Naive thymus-derived CD8-positive, alpha-beta T cell (primary cell): ENCODE measurements at places on chromosomes 4 and X. TPM values are rescaled to one million over a fixed set of nuclear protein-coding genes. Genes with fewer than 3 reads are reported as not detected.
A peak's percentile ranks its signal among the peaks of the same experiment; 100 is the strongest.

The DDIT4L gene
- polyA plus RNA-seq, result 0.30 TPM

The HTRA3 gene
- polyA plus RNA-seq, result not detected

The RAI2 gene
- 1.1 TPM for polyA plus RNA-seq

The ARHGAP36 gene
- polyA plus RNA-seq, result not detected

The SH3BGRL gene
- 162 TPM for polyA plus RNA-seq

The CYSLTR1 gene
- polyA plus RNA-seq, result 0.85 TPM

The ARMCX2 gene
- polyA plus RNA-seq, result 2.4 TPM

The CXCL5 gene
- polyA plus RNA-seq, result not detected

The PPP4R3C gene
- not detected for polyA plus RNA-seq

DNA sequence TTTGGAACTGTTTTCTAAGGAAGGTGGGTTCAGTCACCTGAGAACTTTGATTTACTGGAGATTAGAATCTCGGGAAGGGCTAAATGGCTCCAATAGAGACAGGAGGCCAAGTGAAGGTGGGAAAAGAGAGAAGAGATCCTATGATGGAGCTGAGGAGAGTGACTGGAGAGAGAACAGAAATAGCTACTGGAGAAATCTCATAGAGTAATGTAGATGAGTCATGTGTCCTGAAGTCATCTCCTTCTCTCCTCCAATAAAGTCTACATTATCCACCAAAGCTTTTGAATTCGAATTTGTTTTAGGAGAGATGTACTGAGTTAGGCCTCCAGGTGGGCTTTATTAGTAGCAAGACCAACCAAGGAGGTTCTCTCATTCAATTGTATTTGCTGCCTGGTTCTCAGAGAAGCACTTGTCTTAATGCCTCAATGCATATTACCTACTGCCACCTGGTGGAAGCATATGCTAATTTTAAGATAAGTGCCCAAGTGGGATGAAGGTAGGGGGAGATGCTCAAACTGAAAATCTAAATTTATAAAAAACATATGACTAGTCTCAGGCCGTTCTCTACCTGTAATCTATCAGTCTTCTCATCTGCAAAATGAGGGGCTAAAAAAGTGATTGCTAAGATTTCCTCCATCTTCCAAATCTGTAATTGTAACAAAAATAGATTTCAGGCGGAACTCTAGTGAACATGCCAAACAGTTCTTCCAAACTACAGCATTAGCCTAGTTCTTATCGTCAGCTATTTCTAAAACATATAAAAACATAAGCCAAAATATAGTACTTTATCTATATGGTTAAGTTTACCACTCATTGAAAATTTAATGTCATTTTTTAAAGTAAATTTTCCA, 24.4 kb downstream of the TXK start:
- DNase-seq, result peak; percentile 46

DNA sequence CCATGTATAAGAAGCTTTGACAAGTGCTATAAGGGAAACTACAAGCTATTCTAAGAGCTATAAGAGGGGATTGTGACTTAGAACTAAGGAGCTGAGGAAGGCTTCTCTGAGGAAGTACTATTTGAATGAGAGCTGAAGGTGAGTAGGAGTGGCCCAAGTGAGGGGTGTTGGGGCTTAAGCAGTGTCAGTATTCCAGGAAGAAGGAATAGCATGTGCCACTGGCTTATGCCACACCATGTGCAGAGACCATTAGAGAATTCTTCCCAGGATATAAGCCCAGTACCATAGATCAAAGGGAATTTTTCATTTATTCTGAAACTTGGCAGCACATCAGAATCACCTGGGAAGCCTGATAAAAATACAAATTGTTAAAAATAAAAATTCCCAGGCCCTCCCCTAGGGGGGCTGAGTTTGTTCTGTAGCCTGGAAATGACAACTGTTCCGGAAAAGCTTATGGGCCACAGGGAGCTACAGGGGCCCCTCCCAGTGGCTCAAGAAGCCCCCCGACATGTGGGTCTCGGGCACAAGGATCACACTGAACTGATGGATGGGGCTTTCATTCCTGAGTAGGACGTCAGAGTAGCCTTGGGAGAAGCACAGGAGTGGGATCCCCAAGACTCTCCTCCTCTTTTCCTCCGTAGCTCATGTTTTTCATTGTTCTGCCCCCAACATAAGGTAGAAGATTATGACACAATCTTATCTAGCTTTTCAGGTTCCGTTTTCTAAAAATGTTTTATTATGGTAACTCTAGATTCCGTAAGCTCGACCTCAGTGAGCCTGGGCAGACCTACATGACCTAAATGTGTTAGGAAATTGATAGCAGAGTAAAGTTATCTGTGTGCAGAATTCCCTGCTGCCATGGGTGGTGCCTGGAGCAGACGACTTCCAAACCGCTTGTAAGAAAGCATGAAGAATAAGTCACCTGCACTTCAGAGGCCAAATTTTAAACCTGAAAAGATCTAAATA, 119.3 kb downstream of the AFF1 start:
- DNase-seq, result no peak

DNA sequence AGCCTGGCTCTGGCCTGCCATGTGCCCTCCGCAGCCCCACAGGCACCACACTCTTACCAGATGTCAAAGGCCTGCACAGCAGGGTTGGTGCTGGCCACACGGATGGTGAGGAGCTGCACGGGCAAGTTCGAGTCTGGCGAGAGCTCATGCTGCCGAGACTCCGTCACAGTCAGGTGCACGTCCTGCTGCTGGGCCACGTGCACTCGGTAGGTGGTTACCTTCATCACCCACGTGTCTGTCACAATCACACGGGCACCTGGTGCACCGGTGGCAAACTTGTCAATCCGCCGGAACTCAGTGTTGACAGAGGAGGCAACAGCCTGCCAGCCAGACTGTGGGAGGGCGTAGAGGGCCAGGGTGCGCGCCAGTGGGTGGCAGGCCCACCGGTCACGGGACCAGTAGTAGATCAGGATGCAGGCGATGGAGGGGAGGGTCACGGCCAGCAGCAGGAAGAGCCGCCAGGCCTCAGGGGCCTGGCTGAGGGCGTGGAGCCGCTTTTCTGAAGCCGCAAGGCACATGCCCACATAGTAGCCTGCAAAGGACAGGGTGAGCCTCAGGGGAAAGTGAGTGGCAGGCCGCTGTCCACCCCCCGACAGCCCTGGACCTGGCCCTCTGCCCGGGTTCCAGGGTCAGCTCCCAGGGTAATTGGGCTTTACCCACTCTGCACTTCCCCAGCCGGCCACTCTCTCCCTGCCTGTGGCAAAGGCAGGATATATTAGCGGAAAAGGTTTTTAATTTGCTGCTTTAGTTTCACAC, 2.9 kb downstream of the TMEM129 start:
- no peak for DNase-seq

- DNase-seq, result no peak
These were observed 60.1 kb downstream of the GRIA2 start for GRCh38 chr4:157280673-157281072.

DNA sequence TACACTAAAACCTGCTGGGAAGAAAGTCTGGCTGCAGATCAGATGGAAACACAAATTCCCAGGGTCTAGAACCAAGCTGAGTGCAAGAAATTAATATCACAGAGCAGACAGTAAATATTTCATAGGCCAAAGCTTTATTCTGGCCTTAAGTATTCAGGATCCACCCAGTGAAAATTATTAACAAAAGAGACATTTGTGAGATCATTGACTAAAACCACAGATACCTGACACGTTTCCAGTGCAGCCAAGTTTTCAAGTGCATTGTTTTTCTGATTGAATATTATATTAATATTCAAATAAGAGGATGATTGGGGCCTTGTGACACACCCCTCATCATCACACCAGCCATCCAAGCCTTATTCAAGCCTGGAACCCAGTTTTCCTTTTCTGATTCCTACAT, 10.3 kb downstream of the ELOVL6 start:
- DNase-seq, result no peak

DNA sequence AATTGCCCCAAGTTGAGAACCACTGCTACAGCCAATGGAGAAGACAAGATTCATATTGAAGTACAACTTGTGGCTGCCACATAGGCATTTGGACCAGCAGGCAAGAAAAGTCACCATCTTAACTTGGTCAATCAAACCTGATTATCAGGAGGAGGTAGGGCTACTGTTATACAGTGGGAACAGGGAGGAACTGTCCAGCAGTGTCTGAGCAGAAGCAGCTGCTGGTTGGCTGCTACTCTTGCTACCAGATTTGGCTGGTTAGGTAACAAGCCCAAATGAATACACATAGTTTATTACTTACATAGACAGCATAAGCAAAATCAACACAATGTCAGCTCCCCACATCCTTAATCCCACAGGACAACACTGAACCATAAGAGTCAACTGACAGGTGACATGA, 39.4 kb downstream of the ATP1B4 start:
- no peak for DNase-seq

GRCh38 chr4:122121593-122121992, 30.5 kb upstream of the BLTP1 start:
- no peak for DNase-seq

- no peak for DNase-seq
These were observed 47.9 kb upstream of the PAGE3 start for GRCh38 chrX:55312655-55313054.

DNA sequence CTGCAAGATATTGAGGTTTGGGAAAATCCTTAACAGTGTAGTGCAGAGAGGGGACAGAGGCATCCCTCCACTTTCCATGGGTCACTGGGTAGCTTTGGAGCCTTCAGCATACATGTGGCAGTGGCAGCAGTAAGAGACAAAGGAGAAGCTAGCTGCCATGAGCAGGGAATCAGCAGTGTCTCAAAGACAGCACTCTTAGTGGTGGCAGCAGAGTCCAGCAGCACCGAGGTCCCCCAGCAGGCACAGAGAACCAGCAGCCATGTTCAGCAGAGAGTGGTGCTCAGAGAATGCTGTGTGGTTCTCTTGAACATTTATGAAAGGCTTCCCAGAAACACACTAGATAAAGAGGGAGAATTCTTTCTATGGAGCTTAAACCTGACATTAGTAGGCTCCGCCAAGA, 308.5 kb downstream of the CENPC start:
- DNase-seq, result no peak

GRCh38 chr4:8403173-8403753, 37.3 kb downstream of the ACOX3 start:
- DNase-seq, result peak; percentile 43

DNA sequence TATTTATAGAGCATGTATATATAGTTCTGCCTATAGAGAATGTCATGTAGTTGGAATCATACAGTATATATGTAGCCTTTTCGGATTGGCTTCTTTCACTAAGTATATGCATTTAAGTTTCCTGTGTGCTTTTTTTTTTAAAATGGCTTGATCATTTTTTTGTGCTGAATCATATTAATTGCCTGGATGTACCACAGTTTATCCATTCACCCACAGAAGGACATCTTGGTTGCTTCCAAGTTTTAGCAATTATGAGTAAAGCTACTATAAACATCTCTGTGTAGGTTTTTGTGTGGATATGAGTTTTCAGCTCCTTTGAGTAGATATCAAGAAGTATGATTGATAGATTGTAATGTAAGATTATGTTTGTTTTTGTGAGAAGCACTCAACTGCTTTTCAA, 23.8 kb downstream of the PTTG2 start:
- no peak for DNase-seq

DNA sequence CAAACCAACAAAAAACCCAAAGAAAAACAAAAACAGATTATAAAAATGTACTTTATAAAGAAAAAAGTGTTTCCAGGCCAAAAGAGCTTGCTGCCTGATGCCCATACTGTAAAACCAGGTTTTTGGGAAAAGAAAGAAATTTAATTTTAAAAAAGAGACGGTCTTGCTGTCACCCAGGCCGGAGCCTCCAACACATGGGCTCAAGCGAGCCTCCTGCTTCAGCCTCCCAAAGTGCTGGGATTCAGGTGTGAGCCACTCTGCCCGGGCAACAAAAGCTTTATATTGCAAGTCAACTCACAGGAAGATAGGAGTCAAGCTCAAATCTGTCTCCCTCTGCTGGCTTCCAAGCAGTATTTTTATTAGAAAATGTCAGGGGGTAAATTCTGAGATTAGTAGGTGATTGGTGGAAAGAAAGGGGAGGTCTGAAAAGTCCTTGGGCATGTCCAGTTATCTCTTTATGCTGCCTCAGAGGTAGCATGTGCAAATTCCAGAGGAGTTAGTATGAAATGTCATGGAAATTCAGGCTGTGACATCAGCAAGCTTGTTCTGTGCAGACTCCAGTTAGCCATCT, 39.4 kb downstream of the MGST2 start:
- no peak for DNase-seq

GRCh38 chrX:154123241-154124219, 20.5 kb upstream of the OPN1LW start:
- peak; percentile 2 for DNase-seq

GRCh38 chrX:132271311-132271778, 52.1 kb upstream of the RAP2C start:
- DNase-seq, result no peak

DNA sequence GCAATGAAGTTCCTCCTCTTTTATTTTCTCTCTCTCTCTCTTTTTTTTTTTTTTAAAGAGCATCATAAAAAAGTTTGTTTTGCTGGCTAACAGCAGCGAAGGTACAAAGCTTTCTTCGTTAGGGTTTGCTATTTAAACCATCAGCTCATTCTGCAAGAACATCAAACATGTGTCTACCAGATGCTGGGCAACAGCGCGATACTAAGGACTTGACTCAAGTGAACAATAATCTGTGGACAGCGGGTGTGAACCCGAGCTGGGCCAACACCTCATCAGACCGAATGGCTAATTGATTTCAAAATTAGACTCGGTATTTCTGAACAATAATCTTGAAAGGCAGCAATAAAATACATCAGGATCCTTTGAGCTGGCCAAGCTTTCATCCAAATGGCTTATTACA, 246.4 kb downstream of the FBXO8 start:
- DNase-seq, result no peak

- no peak for DNase-seq
These were observed 52.6 kb downstream of the RGS12 start for GRCh38 chr4:3345384-3345783.

DNA sequence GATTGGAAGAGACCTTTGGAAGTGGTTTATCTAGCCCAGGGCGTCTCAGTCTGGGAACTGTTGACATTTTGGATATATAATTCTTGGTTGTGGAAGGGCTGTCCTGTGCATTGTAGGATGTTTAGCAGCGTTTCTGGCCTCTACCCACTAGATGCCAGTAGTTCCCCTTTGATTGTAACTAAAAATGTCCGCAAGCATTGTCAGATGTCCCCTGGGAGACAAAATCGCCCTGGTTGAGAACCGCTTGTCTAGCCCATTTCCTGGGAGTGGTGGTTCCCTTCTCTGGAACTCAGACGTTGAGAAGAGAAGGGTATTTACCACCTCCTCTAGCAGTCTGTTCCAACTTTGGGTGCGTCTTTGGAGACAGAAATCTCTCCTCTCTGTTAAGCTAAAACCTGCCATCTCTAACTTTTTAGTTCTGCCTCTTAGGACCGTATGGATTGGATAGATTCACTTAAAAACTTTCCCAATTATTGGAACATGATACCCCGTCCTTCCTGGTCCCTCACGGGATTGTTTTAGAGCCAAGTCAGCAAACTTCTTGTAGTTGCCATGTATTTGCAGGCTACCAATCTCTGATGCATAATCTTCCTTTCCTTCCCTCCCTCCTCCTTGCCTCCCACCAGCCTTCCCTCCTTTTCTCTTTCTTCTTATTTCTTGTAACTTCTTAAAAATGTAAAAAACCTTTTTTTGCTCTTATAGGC, 13.9 kb downstream of the TMEM165 start:
- DNase-seq, result no peak
